ENCODE measurements at places on chromosomes 5 and 9.

DNA sequence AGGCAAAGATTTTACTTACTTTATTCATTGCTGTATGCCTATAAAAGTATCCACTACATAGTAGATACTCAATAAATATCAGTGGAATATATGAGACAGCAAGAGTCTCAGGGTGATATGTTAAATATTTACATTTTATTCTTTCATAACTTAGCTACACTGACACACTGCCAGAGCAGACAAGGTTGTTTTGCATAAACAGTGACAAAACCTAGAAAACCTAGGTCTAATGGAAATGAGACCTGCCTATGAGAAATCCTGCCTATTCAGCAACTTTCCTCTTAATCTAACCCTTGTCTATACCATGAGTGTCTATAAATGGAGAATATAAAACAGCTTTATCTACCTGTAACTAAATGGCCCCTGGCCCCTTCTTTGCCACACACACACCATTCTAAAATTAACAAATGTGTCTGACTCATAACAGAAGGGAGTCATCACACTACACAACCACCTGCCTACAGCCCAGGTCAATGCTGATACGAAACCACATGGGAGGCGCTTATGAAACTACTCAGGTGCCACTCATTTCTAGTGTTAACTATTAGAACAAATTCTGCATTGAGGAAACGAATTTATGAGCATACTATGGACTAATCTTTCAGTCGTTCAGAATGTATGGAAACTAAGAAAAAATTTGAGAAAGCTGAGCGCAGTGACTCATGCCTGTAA lies 60.3 kb downstream of the UBAP2 start:
- peak; percentile 10 for DNase-seq

- no peak for DNase-seq
Observed at GRCh38 chr5:175517824-175518450, 39.6 kb downstream of the SFXN1 start.

DNA sequence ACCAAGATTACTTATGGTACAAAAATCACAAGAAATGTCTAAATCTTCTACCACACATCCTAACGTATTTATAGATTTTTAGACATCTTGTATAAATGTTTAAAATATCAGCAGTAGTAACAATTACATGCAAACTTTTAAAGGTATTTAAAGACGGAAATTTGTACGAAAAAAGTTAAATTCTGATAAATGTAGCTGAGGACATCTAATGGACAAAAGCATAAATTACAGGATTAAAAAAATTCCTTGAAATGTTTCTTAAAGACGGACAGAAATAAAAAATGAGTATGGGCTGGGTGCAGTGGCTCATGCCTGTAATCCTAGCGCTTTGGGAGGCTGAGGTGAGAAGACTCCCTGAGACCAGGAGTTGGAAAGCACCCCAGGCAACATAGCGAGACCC lies 15.8 kb downstream of the ERCC8 start:
- DNase-seq, result no peak

GRCh38 chr9:109907400-109907799 lies 127.4 kb downstream of the PALM2AKAP2 start:
- no peak for DNase-seq

- DNase-seq, result no peak
Observed at GRCh38 chr5:100623719-100624118, 88.5 kb downstream of the FAM174A start.

GRCh38 chr5:138654281-138654867 lies 79.2 kb upstream of the HSPA9 start:
- no peak for DNase-seq
